Smooth muscle cell of trachea (primary cell): ENCODE measurements at places on chromosomes 11 and 22. TPM values are rescaled to one million over a fixed set of nuclear protein-coding genes. Genes with fewer than 3 reads are reported as not detected.

APOBEC3B gene
- 1.5 and 7.4 TPM in 2 replicates for total RNA-seq

OR10D3 gene
- total RNA-seq = not detected in 2 replicates

APOA4 gene
- total RNA-seq = not detected in 2 replicates

APOL5 gene
- 0.17 TPM in 1 of 2 replicates, not detected in the other for total RNA-seq

UBQLNL gene
- 0.15 and 0.17 TPM in 2 replicates for total RNA-seq

PYGM gene
- 1.3 and 2.2 TPM in 2 replicates for total RNA-seq

IL10RA gene
- 1.8 TPM in 1 of 2 replicates, not detected in the other for total RNA-seq

SLC37A4 gene
- total RNA-seq = 8.9 and 12.8 TPM in 2 replicates

CARD10 gene
- 2.0 and 4.1 TPM in 2 replicates for total RNA-seq

RFPL2 gene
- total RNA-seq = not detected in 2 replicates

MB gene
- not detected in 2 replicates for total RNA-seq

C22orf31 gene
- total RNA-seq = 0.15 TPM in 1 of 2 replicates, not detected in the other

OR4D6 gene
- total RNA-seq = not detected in 2 replicates

OR5P2 gene
- total RNA-seq = not detected in 2 replicates

F2 gene
- 0.17 TPM in 1 of 2 replicates, not detected in the other for total RNA-seq

DDX6 gene
- 131 and 157 TPM in 2 replicates for total RNA-seq

SSH3 gene
- 24.4 and 30.8 TPM in 2 replicates for total RNA-seq

APOA5 gene
- not detected in 2 replicates for total RNA-seq

SHISAL1 gene
- 1.2 and 9.6 TPM in 2 replicates for total RNA-seq

MEI1 gene
- total RNA-seq = 0.73 and 0.99 TPM in 2 replicates

HARBI1 gene
- 4.4 and 5.1 TPM in 2 replicates for total RNA-seq

C11orf16 gene
- total RNA-seq = not detected in 2 replicates

MCM5 gene
- 18.9 and 65.7 TPM in 2 replicates for total RNA-seq

VSIG10L2 gene
- not detected in 2 replicates for total RNA-seq

NAA40 gene
- 7.9 and 9.9 TPM in 2 replicates for total RNA-seq

LIPT2 gene
- 1.2 and 3.0 TPM in 2 replicates for total RNA-seq

SULT4A1 gene
- 0.44 and 0.83 TPM in 2 replicates for total RNA-seq

MS4A7 gene
- total RNA-seq = not detected in 2 replicates

FGF4 gene
- not detected in 2 replicates for total RNA-seq

MMP27 gene
- 0.44 TPM in 1 of 2 replicates, not detected in the other for total RNA-seq

RASGRP2 gene
- total RNA-seq = 0.29 and 0.50 TPM in 2 replicates

MAPK8IP1 gene
- 8.1 and 17.4 TPM in 2 replicates for total RNA-seq

BBS1 gene
- 32.9 and 45.7 TPM in 2 replicates for total RNA-seq

XRRA1 gene
- 20.5 and 23.7 TPM in 2 replicates for total RNA-seq

MS4A3 gene
- total RNA-seq = not detected in 2 replicates

OR10AG1 gene
- not detected in 2 replicates for total RNA-seq

TRIM48 gene
- not detected in 2 replicates for total RNA-seq

GPHA2 gene
- not detected in 2 replicates for total RNA-seq

IGLL1 gene
- total RNA-seq = not detected in 2 replicates

ROBO4 gene
- total RNA-seq = 1.3 and 2.0 TPM in 2 replicates

NPAS4 gene
- total RNA-seq = 0.29 TPM in 1 of 2 replicates, not detected in the other

SPA17 gene
- total RNA-seq = 7.4 and 29.2 TPM in 2 replicates

KCNK7 gene
- 0.29 and 0.50 TPM in 2 replicates for total RNA-seq

BRSK2 gene
- 0.99 TPM in 1 of 2 replicates, not detected in the other for total RNA-seq

TEX12 gene
- total RNA-seq = 0.15 TPM in 1 of 2 replicates, not detected in the other

MS4A4E gene
- total RNA-seq = not detected in 2 replicates

MS4A4A gene
- under 0.01 TPM in 1 of 2 replicates, not detected in the other for total RNA-seq

LAYN gene
- 48.9 and 93.9 TPM in 2 replicates for total RNA-seq

APOBEC3H gene
- total RNA-seq = 0.50 TPM in 1 of 2 replicates, not detected in the other

MYBPC3 gene
- total RNA-seq = not detected in 2 replicates

DAGLA gene
- 2.2 and 4.8 TPM in 2 replicates for total RNA-seq

LUZP2 gene
- under 0.01 TPM in 1 of 2 replicates, not detected in the other for total RNA-seq

MN1 gene
- total RNA-seq = 15.7 and 16.0 TPM in 2 replicates

GAB4 gene
- total RNA-seq = not detected in 2 replicates

MYEOV gene
- total RNA-seq = 2.2 and 8.1 TPM in 2 replicates

C11orf97 gene
- total RNA-seq = not detected in 2 replicates

TMEM126B gene
- 53.6 and 96.9 TPM in 2 replicates for total RNA-seq

OR2AG2 gene
- 0.15 and 0.33 TPM in 2 replicates for total RNA-seq
